ENCODE measurements at places on chromosomes 3 and 15. TPM values are rescaled to one million over a fixed set of nuclear protein-coding genes. Genes with fewer than 3 reads are reported as not detected.

DAZL gene
- not detected for polyA plus RNA-seq

PHLDB2 gene
- polyA plus RNA-seq = 71.9 TPM

GRCh38 chr15:26842391-26842790 is 24.5 kb upstream of the GABRA5 start:
- no peak for DNase-seq

- DNase-seq = no peak
Observed at GRCh38 chr3:142433110-142433509, 14.7 kb downstream of the XRN1 start.
